ENCODE measurements at places on chromosomes 4 and X.

GRCh38 chr4:151567056-151567455, 158.1 kb downstream of the FHIP1A start:
- DNase-seq, result no peak

DNA sequence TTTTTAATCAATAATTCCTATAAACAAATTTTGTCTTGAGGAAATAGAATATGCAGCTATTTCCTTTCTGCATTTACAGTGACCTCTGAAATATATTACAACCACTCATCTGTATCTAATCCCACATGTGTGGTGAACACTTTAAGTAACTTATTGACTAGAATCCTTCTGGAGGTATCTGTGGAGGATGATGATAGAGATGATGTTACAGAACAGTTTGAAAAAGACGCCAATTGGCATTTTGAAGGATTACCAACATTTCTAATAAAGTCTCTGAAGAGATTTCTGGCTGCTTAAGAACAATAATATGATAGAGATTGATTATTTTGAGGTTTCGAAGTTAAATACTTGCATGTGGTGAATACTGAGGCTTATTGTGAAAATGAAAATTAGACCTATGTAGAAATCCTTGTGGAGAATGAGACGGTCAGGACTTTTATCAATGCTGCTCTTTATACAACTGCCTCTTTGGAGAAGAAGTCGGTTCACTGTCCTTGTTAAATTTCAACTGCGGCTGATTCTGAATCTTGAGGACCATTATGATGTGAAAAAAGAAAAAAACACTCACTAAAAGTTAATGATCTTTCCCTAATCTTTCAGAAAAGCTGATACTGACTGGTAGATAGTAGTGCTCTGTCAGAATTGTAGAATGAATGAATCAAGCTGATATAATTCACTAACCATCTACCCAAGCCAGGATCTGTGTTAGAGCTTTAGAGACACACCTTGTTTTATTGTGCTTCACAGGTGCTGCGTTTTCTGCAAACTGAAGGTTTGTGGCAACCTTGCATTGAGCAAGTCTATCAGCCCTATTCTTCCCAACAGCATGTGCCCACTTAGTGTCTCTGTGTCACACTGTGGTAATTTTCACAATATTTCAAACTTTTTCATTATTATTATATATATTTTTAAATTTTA, 204.7 kb downstream of the SPRY1 start:
- DNase-seq, result no peak

DNA sequence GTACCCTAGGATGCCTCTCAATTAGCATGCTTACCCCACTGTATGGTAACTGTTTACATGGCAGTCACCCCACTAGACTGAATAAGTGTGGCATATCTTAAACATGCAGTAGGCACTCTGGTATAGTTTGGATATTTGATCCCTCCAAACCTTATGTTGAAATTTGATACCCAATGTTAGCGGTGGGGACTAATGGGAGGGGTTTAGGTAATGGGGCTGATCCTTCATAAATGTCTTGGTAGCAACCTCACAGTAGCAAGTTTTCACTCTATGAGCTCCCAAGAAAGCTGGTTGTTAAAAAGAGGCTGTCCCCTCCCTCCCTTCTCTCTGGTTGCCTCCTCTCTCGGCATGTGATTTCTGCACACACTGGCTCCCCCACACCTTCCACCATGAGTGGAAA, 10.1 kb downstream of the TMEM150C start:
- no peak for DNase-seq

DNA sequence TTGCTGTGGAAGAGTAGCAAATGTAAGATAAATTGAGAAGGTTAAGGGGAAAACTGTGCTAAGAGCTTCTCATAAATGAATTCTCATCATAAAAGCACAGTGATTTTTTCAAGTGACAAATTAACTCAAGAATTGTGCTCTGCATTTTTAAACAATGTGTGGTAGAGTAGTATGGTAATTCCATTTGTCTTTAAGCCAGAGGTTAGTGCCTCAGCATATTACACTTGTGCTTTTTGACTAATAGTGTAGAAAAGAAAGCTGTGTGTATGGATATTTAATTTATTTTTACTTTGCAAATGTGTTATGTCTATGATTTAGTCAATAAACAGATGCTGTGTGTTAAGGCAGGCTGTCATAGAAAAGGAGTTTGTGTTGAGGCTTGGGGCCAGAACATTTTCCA, 61.0 kb downstream of the FHIP1A start:
- no peak for DNase-seq

GRCh38 chr4:64166365-64166764, 242.9 kb downstream of the TECRL start:
- DNase-seq, result no peak

DNA sequence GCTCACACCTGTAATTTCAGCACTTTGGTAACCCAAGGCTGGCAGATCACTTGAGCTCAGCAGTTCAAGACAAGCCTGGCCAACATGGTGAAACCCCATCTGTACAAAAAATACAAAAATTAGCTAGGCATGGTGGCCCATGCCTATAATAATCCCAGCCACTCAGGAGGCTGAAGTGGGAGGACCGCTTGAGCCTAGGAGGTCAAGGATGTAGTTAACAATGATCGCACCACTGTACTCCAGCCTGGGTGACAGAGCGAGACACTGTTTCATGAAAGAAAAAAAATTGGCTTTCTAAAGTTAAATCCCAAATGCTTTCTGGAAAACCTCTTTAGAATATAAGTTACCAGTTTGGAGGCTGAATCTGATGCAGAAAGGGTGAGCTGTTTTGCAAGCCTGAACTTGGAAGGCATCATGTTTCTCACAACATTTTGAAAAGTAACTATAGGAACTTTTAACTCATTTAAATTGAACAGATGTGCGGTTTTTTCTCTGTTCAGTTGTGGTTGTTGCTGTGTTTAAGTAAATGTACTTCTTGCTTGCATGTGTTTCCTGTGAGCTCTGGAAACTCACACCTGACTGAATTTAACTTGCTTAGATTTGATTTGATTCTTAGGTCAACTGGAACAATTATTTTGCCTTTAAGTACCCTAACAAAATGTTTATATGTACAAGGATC, 39.8 kb upstream of the TMEM131L start:
- DNase-seq, result no peak

DNA sequence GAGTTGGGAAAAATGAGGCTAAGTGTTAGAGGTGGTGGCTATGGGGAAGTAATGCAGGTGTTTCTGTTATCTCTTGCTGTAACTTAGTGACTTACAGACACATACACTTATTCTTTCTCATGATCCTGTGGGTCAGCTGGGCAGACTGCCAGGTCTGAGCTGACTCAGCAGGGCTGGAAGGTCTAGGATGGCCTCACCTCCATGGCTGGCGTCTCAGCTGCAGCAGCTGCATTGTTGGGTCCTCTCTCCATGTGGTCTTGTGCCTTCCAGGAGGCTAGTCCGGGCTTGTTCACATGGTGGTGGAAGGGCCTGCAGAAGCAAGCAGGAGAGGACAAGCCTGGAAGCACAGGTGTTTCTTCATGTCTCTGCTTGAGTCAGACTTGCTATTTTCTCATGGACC, 172.7 kb downstream of the NHS start:
- DNase-seq, result no peak

- no peak for DNase-seq
These were observed 827 bp upstream of the RTL3 start for GRCh38 chrX:78659955-78660354.

- no peak for DNase-seq
These were observed 221.8 kb upstream of the KCNIP4 start for GRCh38 chr4:22170353-22170752.

DNA sequence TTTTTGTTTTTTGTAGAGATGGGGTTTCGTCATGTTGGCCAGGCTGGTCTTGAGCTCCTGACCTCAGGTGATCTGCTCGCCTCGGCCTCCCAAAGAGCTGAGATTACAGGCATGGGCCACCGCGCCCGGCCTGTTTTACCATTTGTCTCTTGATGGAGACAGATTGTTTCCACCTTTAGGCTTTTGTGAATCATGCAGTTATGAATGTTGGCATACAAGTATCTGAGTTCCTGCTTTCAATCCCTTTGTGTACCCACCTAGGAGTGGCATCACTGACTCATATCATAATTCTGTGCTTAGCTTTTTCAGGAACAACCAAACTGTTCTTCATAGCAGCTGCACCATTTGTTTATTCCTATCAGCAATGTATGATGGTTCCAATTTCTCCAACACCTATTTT, 20.2 kb upstream of the MGST2 start:
- no peak for DNase-seq

DNA sequence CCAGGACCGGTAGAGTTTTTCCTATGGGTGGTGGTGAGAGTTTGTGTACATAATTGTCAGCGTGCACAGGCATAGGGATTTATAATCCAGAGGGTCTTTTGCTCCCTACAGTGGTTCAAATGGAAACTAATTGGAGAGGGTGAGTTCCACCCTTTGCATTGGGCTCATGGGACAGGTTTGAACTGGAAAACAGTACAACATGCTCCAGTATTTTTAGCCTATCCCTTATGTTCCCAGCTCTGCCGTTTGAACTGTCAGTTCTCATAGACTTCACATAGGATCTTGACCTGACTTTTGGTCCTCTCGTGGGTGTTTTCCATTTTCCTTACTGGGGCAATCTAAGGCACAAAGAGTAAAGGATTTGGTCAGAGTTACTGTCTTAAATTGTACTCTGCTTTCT, 31.8 kb downstream of the FHL1 start:
- no peak for DNase-seq

GRCh38 chr4:80471756-80472155, 136.2 kb downstream of the CFAP299 start:
- DNase-seq, result no peak

GRCh38 chrX:41733939-41734338, 10.0 kb downstream of the GPR82 start:
- DNase-seq, result no peak

GRCh38 chr4:146585761-146586333, 52.8 kb upstream of the POU4F2 start:
- no peak for DNase-seq

DNA sequence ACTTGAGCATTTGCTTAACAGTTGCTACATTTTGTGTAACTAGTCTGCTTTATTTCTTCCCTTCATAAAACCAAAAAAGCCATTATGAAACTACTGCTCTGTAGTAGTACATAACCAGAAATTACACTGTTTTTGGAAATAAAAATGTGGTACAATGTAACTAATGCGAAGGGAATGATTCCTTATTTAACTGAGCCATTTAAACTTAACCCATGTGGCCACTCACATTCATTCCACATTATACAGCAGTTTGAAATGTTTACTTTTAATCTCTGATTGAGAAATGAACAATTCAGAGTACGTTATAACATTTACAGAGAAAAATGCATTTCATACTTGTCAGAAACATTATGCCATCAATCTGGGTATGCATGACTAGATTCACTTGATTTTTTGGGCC, 94.2 kb downstream of the NYX start:
- no peak for DNase-seq

GRCh38 chr4:82786828-82787227, 11.8 kb downstream of the SCD5 start:
- DNase-seq, result no peak

GRCh38 chr4:108181704-108182103, 13.0 kb upstream of the LEF1 start:
- peak; percentile 49 for DNase-seq

GRCh38 chr4:140982613-140983340, 150.5 kb downstream of the RNF150 start:
- DNase-seq, result no peak

- DNase-seq, result no peak
These were observed 639 bp upstream of the PRDM5 start for GRCh38 chr4:120923207-120923522.

GRCh38 chr4:40399578-40399977, 64.4 kb downstream of the CHRNA9 start:
- no peak for DNase-seq

DNA sequence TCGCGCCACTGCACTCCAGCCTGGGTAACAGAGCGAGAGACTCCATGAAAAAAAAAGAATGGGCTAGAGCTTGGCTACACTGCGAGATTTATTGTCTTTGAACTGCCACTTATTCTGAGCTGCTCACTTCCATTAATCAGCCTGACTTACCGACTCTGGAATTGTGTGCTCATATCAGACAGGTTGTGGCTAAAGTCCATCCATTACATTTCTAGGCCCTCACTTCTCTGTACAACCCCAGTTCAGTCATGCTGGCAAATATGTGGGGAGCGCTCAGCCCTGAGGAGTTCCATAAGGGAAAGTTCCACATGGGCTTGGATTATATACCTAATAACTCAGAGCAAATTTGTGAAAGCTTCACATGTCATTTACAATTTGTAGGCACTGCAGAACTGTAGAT, 270.6 kb downstream of the TRIML1 start:
- no peak for DNase-seq

DNA sequence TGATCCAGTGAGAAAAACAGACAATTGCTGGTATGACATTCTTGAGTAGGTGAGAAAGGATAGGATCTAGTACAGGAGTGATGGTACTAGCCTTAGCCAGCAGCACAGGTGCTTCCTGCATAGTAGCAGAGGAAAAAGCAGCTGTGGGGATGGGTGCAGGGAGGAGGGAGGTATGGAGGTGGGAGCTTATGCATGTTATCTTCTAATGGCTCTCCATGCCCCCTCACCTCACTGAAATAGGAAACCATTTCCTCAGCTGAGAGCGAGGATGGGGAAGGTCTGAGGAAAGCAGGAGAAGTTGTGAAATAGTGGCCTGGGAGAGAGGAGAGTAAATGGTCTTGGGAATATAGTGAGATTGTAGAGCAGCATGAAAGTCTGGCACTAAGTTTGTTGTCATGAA, 136.3 kb downstream of the TMEM164 start:
- DNase-seq, result no peak
